ENCODE measurements at places on chromosomes 3 and 15.

DNA sequence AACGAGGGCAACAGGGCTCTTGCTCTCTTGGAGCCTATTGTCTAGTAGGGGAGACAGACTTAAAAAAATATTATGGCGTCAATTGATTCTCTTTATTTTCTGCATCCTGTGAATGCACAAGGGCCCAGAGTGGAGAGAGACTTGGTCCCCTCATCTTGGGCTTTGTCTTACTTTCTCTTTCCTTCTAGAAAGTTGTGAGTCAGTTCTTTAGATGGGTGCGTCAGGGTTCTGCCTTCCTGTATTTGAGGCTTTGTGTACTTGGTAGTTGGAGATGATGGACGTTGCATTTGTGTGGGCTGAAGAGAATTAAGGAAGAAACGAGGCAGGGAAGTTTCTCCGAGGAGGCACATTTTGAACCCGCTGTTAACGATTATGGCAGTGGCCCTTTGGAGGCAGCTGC, 52.9 kb downstream of the CACNA1D start:
- DNase-seq, result no peak

DNA sequence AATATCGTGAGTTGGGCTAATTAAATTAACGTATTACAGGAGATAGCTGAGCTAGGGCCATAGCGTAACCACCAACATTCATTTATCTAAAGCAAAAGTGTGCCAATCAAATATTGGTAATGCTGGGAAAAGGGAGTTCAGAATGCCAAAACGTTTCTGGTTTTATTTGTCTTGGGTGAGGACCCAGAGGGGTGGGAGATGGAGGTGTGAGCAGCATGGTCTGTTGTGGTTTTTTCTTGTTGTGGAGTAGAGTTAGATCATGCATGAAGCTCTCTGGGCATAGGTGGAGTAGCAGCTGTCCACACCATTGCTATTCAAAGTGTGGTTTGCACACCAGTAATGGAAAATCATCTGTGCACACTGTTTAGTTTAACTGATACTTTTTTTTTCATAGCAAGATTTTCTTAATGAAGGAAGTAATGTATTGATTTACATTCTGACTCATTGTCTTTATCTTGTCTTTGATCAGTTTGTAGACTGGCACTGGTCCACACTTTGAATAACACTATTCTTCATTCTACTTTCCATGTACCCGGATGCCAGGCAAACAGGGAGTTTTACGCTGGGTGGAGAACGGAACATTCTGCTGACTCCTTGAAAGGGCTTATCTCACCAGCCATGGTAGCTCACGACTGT, 50.8 kb upstream of the CRTC3 start:
- DNase-seq, result peak; percentile 22

DNA sequence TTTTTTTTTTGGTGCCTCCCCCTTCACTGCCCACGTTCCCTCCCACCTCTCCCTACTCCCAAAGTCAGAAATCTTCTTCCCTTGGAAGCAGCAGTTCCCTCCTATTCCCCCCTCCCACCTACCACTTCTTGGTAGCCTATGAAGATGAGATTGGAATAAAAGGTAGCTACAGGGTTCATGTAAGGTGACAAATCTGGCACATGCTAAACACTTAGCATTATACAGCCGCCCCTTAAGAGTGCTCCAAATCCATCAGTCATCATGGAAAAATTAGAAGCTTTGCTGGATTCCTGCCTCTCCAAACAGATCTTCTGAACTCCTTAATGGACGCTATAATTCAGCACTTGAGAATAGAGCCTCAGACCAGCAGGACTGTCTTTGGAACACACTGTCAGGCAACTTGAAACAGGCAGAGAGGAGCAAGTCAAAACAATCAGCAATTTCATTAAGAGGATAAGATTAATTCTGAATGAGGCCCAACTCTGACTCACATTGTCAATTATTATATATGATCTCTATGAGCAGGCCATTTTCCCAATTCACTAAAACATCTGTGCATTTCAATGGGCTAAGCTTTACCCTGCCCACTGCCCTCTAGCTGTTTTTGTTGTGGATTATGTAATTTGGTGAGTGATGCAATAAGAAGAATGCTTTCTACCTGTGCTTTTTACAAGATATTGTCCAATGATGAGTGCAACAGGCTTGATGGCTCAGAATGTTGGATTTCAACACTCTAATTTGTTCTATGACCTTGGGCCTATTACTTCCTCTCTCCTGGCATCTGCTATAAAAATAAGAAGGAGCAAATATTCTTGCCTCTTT, 34.6 kb upstream of the SPRED1 start:
- DNase-seq, result no peak

DNA sequence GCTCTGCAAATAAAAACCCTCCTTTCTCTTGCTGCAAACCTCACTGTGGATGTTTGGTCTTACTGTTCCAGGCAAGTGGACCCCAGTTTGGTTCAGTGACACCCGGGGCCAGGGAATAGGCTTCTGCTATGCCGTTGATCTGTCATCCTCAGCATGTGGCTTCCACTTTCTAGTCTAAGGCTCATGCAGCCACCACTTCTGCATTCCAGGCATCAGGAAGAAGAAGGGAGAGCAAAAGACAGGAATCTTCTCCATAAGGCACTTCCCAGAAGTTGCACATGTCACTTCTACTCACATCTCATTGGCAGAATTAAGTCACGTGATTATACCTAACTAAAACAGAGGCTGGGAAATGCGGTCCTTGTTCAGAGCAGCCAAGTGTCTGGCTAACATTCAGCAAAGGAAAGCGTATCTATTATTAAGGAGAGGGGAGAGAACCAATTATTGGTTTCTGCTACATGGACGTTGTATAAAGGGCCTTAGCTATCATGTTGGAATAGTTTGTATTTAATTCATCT, 173.6 kb upstream of the PFN2 start:
- no peak for DNase-seq

GRCh38 chr3:65473736-65474135, 565.0 kb downstream of the MAGI1 start:
- DNase-seq, result no peak

- no peak for DNase-seq
Measured at GRCh38 chr3:38564631-38565338, 68.6 kb downstream of the EXOG start.

GRCh38 chr3:6578526-6578925, 282.4 kb upstream of the GRM7 start:
- DNase-seq, result no peak

GRCh38 chr15:40340740-40341400, at the start of gene CCDC9B:
TSS of gene CCDC9B (minus strand) at chr15:40340939. CDS start at chr15:40340819, 120 bp downstream.
- DNase-seq, result no peak

- no peak for DNase-seq
Measured at GRCh38 chr3:23203708-23204330, 692 bp downstream of the UBE2E2 start.

DNA sequence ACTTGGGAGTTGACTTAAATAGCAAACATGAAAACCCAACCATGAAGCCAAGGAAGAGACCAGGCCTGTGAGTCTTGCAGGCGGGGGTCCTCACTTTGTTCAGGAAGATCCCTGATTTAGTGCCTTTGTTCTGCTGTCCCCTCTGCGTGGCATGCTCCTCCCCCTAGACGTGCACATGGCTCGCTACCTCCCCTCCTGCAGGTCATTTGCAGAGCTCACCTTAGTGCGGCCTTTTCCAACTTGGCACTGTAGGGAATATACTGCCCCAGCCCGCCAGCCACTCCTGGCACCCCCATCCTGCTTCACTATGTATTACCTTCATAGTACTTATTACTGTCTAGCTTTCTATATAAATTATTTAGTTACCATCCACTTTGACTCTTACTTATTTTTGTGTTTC, 18.3 kb downstream of the GXYLT2 start:
- DNase-seq, result no peak

- no peak for DNase-seq
Measured at GRCh38 chr3:59388555-59389270, 338.9 kb upstream of the CFAP20DC start.

DNA sequence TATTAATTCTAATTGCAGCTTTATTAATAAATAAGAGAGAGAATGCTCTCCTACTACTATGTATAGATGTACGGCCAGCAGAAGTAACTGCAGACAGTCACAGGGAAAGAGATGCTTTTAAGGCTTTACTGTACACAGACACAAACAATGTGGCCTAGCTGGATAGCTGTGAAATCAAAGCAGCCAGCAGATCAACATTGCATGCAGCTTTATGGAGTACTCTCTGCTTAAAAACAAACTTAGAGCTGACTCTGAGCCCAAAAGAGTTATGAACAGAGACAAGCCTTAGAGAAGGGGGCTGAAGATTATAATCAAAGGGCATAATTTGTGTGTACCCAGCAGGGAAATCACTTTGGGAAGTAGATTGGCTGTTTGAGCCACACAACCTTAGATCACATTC, 47.2 kb downstream of the CADM2 start:
- DNase-seq, result no peak

- DNase-seq, result no peak
Measured at GRCh38 chr3:30253832-30254231, 352.6 kb upstream of the TGFBR2 start.
